ENCODE measurements at places on chromosomes 5 and 9.

DNA sequence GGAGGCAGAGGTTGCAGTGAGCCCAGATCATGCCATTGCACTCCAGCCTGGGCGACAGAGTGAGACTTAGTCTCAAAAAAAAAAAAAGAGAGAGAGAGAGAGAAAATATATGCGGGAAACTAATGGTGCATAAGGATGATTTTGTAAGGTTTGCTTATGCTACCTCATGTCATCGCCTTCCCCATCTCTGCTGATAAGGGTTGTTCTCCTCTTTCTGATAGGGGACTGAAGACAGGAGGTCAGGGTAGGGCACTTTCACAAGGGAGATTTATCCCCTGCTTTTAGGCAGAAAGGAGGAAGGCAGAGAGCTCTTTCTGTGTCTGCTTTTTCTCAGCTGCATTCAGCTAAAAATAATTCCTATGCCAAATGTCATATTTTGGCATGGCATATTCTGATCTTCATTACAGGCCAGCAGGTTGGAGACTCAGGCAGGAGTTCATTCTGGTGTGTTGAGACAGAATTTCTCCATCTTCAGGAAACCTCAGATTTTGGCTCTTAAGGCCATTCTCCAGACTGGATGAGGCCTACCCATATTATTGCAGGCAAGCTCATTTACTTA is 220.2 kb downstream of the AUH start:
- no peak for DNase-seq

DNA sequence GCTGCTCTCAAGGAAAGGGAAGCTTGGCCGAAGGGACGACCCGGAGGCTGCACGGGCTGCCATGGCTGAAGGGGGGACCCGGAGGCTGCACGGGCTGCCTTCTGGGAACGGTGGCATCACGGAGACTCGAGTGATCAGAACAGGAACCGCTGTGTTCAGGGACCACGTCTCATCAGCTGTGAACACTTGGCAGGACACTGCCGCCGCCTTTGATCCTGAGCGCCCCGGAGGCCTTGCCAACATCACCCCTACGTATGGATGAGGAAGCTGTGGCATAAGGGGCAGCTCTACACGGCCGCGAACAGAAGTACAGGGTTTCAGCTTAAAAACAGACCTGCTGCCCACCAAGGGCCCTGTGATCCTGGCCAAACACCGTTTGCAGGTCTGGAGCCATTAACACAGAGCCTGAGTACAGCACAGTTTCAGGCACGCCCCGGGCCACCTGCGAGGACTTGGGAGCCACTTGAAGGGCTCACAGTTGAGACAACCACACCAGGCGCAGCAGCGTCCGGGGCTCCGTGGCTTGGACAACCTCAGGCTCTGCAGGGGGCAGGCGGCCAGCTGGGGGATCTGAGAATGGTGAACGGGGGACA is 23.9 kb upstream of the TERT start:
- no peak for DNase-seq

GRCh38 chr5:164202338-164202737 is 696.9 kb downstream of the MAT2B start:
- DNase-seq: no peak

DNA sequence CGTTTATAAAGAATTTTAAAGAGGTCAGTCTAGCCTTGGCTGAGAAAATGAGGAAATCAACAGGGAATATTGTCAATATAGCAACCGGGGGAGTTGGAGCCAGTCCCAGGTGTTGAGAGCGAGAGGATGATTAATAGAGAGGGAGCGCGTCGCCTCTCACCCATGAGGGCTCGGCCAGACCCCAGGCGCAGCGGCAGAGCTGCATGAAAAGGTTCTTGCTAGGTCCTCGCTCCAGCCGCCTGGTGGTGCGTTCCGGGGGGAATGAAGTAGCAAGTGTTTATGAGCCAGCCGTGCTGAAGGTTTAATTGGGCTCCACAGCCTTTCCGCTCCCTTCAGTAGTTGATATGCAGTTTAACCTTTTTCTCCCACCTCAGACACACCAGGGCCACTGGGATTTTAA is 167.3 kb upstream of the IRX1 start:
- DNase-seq: no peak

DNA sequence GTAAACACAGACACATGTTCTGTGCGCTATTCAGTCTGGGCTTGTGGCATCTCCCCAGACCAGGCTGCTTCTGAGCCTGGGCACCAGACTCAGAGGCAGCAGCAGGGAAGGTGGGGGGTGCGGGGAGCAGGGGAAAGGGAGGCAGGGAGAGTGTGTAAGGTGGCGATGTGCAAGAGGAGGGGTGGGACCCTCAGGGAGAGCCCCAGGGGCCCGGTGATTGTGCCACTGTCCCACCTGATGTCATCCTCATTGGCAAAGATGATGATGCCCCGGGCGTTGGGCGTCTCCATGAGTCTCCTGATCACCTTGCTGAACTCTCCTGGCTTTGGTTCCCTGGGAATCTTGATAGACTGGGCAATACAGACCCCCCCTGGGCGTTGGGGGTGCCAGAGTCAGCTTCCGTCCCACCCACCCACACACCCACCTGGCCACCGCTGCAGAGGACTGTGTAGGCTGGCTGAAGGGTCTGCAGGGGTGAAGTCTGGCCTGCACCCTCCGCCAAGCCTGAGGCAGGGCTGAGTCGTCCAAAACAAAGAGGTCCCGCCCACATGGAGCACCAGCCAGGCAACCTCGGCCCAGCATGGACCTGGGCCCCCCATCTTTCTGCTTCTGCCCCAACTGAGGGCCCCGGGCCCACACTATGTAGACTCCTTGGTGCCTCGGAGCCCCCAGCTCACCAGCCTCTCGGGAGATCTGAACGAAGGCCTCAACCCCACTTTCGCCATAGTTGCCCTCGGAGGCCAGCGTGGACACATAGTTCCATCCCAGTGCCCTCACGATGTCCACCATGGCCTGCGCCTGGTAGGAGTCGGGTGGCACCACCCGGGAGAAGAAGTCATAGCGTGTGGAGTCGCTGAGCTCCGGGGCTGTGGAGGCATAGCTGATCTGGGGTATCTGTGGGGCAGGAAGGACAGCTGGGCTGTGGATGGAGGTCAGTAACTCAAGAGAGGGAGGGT is 3.7 kb downstream of the GRM6 start:
- no peak for DNase-seq

DNA sequence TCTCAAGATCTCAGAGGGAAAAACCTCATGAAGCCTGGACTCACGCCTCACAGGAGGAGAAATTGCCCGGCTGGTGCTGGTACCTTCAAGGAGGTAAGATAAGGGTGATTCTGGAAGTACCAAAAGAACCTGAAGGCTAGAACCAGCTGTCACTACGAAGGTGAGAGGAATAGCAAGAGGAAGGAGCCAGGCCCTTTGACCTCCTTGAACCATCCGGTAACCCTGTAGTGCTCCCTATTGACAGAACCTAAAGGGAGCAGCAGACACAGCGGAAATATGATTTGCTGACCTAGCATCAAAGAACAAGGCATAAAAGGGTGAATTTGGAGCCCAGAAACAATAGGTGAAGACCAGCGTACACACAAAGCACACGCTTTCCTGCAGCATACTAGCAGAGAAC is 92.2 kb downstream of the DOCK8 start:
- DNase-seq: peak; percentile 27

- DNase-seq: no peak
Measured at GRCh38 chr5:156655732-156656131, 194.4 kb upstream of the PPP1R2B start.
